ENCODE measurements at places on chromosomes 16 and 17. TPM values are rescaled to one million over a fixed set of nuclear protein-coding genes. Genes with fewer than 3 reads are reported as not detected.

AIPL1 gene
- total RNA-seq = not detected

OR1F1 gene
- total RNA-seq = not detected

ABCA9 gene
- 28.5 TPM for total RNA-seq

MEFV gene
- total RNA-seq = 0.40 TPM

NOTUM gene
- total RNA-seq = 0.40 TPM

MT1H gene
- 45.4 TPM for total RNA-seq

DNA sequence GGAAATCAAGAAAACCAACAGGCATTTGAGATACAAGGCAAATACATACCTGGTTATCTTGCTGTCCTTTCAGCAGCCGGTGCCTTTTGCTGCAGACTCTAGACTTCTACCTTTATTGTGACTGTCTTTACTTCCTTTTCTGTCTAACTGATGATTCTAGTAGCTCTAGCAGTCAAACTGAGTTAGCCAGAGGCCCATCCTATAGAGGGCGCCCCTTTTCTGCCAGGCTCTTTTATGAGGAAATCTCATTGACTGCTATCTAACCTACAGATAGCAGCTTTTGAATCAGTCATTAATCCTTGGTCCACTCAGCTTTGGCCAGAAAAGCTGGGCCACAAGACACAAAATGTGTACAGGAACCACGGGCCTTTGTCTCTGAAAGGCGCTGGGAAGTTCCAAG is 87.5 kb upstream of the WSB1 start:
- H3K4me1 ChIP-seq = no peaks in the 10 kb centered on the region
- no peak overlapping the region for H3K4me3 ChIP-seq
- H3K27ac ChIP-seq = no peak overlapping the region
- H3K27me3 ChIP-seq = no peaks in the 10 kb centered on the region
- no peak for DNase-seq

- H3K4me3 ChIP-seq = no peak overlapping the region
- no peak for DNase-seq
- H3K27ac ChIP-seq = no peak overlapping the region
- no peaks in the 10 kb centered on the region for H3K27me3 ChIP-seq
- H3K4me1 ChIP-seq = no peaks in the 10 kb centered on the region
These were observed 357.6 kb downstream of the UTP18 start for GRCh38 chr17:51617986-51618385.

- DNase-seq = no peak
- no peak overlapping the region for H3K4me3 ChIP-seq
- no peaks in the 10 kb centered on the region for H3K36me3 ChIP-seq
- H3K27ac ChIP-seq = no peak overlapping the region
These were observed 27.7 kb upstream of the SLC46A1 start for GRCh38 chr17:28433721-28434120.

DNA sequence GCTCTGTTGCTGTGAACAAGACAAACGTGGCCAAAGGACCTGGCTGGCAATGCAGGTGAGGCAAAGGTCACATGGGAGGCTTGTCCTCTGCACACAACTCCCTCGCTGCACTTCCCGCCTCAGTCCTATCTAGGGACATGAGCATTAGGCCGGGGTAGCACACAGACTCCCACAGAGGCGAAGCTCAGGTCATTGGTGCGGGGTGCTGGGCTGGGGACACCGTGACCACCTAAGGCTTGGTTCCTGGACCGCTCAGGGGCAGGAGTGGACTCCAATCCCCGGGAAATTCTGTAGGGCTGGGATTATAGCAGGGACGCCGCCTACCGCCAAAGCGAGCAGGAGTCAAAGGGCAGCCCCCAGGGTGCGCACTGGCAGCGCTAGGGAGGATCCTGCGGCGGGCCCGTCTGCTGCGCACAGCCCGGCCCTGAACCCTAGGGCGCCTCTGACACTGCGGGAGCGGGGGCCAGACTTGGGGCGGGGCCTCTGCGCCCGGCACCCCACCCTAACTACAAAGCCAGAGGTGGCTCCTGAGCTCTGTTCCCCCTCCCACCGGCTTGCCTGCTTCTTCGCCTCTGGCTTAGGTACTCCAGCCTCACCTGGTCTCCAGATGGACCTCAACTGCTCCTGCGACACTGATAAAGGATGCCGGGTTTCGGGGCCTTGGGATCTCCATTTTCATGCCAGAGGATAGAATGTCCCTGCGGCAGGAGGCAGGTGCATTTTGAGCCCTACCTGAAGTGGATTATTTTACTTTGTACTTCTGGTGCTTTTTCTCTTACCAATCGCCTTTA is 3.9 kb upstream of the MT1B start:
- no peak overlapping the region for H3K27ac ChIP-seq
- H3K27me3 ChIP-seq = no peaks in the 10 kb centered on the region
- no peak for DNase-seq
- peaks cover 15% of the 10 kb centered on the region for H3K4me1 ChIP-seq
- H3K4me3 ChIP-seq = no peak overlapping the region

DNA sequence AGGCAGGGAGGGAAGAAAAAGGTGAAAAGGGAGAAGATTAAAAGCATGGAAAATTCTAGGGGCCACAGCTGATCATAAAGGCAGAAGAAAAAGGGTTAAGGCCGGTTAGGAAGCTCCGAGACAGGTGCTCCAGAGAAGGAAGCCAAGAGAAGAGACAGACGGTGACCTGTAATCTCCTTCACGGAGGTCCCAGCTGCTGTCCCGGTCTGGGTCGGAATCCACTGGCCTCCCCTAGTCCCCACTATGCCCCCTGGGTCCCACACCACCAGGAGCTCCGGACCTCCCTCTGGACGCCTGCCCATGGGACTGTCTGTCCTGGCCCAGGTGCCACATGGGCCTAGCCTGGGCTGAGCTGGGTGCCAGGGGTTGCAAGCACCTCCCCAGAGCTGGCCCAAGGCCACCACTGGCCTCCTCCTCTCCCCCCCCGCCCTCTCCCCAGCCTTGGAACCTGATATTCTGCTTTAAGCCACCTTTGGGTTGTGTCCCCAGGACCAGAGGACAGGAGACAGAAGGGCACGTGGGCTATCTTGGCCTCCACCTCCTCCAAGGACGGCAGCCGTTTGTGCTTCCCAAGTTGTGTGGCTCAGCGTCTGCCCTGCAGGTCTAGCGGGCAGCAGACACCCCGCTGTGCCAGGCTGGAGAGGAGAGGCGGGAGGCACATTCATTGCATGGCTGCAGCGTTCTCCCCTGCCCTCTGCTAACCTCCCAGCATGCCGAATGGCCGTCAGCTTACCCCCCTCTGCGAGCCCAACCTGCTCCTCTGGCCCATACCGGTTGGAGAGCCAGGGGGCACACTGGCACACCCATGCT is 102.4 kb downstream of the ENGASE start:
- no peaks in the 10 kb centered on the region for H3K27me3 ChIP-seq
- H3K4me1 ChIP-seq = no peaks in the 10 kb centered on the region
- no peaks in the 10 kb centered on the region for H3K36me3 ChIP-seq
- DNase-seq = no peak
- no peak overlapping the region for H3K4me3 ChIP-seq

DNA sequence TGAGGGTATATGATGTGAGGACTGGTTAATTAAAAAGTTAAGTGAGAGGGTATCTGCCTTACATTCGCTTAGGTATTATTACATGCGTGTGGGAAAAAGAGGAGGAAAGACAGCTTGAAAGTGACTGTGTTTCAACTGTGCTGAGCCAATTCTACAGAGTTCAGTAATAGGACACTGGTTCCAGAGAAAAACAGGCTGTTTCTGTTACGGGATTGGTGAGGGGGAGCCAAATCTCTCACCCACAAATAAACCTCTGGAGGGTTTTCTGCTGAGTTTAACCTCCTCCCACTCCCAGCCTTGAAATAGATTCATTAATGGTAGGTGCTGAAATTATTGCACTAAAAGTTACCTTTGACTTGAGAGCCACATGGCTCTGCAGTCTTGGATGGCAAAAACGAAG is 3.9 kb upstream of the KRT26 start:
- peaks cover 15% of the 10 kb centered on the region for H3K4me1 ChIP-seq
- no peak for DNase-seq
- H3K27me3 ChIP-seq = no peaks in the 10 kb centered on the region
- H3K36me3 ChIP-seq = no peaks in the 10 kb centered on the region

- no peaks in the 10 kb centered on the region for H3K27me3 ChIP-seq
- H3K4me1 ChIP-seq = no peaks in the 10 kb centered on the region
- no peak overlapping the region for H3K4me3 ChIP-seq
- no peaks in the 10 kb centered on the region for H3K36me3 ChIP-seq
- no peak for DNase-seq
These were observed 22.8 kb downstream of the PRKCB start for GRCh38 chr16:23858542-23858941.

DNA sequence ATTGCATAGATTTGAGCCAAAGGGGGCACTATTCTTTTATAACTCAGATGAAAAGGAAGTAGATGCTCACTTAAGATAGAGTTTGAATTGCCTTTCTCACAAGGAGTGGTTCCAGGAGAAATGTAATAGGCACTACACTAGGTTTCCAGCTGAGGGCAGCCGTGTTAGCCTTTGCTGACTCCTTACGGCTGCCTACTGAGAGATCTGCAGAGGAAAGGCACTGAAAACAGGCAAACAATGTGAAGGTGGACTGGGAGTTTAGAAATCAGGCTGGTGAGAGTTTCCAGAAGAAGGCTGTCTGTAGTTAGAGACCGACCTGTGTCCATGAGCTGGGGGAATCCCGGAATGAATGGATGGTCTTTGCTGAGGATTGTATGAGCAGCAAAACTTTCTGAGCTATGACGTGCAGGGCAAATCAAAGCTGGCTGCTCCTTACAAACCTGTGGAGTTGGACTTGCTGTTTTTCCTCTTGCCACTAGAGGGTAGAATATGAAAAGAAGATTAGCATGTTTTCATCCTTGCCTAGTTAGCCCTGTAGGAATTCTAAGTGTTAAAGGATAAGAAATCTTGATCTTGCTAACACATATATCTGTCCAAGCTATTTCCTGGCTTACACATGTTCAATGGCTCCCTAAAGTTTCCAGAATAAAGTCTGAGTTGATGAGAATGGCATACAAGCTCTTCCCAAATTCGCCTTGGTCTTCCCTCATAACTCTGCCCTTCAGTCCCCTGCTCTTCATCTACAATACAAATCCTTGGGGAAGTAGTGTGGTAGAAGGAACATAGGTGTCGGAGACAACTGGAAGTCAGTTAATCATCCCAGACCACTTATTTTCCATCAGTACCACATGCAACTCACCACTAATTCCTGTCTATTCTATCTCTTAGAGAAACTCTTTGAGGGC is 20.1 kb upstream of the TAOK1 start:
- no peaks in the 10 kb centered on the region for H3K27me3 ChIP-seq
- H3K4me1 ChIP-seq = no peaks in the 10 kb centered on the region
- H3K36me3 ChIP-seq = no peaks in the 10 kb centered on the region
- H3K4me3 ChIP-seq = no peak overlapping the region

DNA sequence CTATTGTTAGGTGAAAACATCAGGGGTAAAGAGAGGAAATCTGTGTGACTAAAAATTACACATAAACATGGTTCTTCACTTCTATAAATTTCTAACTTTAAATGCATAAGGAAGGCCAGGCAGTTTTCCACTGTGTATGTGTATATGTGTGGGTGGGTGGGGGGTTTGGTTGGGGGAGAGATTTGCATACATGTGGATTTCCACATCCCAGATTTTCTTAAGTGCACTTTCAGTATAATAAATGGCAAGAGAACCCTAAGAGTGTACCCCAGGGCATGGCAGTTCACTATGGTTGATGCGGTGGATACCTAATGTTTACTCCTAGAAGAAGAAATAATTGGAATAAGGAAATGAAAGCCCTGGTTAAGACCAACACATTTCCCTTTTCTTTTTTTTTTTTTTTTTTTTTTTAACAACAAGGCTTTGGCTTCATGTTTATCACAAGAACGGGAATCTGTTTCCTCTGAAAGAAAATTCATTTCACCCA is 451.8 kb upstream of the CCL2 start:
- H3K4me3 ChIP-seq = no peak overlapping the region
- no peaks in the 10 kb centered on the region for H3K4me1 ChIP-seq
- H3K27ac ChIP-seq = no peak overlapping the region
- no peaks in the 10 kb centered on the region for H3K36me3 ChIP-seq
- H3K27me3 ChIP-seq = no peaks in the 10 kb centered on the region

DNA sequence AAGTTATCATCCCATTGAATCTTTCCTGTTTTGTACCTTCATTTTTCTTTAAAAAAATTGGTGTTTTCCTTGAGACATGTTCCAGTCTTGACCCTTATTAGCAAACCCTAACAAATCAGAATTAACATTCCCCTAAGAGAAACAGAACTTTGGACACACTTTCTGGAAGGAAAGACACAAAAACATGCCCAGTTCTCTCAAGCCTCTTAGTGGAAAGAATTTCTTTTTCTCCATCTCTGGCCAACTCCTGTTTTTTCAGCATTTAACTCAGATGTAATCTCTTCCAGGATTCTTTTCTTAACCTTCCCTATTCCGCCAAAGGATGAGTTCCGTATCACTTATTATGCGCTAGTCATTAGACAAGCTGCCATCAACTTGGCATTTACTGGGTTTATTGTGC is 23.9 kb upstream of the CDH8 start:
- no peaks in the 10 kb centered on the region for H3K4me1 ChIP-seq
- H3K27me3 ChIP-seq = no peaks in the 10 kb centered on the region
- no peak overlapping the region for H3K27ac ChIP-seq
- no peak for DNase-seq

DNA sequence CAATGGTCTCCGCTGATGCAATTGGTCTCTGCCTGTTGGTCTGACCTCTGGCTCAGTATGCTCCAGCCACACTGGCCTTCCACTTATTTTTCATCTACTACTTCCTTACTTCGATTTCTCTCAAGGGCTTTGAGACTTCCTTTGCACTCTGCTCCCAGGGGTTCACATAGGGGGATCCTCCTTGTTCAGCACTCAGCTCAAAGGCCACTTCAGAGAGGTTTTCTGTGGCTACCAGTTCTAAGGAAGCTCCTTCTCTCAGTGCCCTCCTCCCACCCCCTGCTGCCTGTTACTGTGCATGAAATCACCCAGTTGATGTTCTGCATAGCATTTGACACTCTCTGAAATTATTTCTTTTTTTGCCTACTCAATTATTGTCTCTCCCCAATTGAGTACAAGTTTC is 476.4 kb downstream of the HS3ST3B1 start:
- no peak overlapping the region for H3K4me3 ChIP-seq
- no peak overlapping the region for H3K27ac ChIP-seq
- H3K36me3 ChIP-seq = no peaks in the 10 kb centered on the region
- H3K4me1 ChIP-seq = no peaks in the 10 kb centered on the region

DNA sequence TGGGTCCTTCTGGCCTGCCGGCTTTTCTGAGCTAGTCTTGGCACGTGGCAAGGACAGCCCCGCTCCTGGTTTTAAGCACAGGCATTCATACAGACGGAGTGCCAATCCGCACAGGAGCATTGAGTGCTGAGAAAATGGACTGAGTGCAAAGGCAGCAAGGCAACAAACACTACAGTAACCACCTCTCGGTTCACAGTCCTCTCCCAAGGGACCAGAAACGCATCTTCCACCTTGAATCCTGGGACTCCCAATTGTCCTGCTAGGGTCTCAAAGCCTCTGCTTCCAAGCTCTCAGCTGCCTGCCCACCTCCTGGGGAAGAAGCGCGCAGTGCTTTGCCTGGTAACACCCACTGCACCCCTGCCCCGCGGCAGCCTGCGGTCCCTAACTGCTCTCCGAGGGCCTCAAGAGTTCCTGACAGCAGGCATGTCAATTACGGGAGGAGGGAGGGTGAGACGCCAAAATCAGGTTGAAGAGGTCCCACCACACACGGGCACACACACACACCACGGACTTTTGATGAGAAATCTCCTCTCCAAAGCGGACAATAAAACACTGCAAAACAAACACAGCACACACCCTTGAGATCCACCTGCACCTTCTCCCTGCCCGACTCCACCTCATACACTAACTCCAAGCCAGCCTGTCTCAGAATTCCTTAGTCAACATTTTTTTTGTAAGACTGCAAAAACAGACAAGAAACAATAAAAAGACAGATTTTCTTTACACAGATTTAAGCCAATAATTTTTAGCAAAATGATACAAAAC is 15.0 kb downstream of the SLC16A3 start:
- H3K27ac ChIP-seq = no peak overlapping the region
- no peaks in the 10 kb centered on the region for H3K27me3 ChIP-seq
- H3K36me3 ChIP-seq = peaks cover 55% of the 10 kb centered on the region
- DNase-seq = no peak
- H3K4me1 ChIP-seq = peaks cover 68% of the 10 kb centered on the region
- H3K4me3 ChIP-seq = no peak overlapping the region
